ENCODE measurements at places on chromosomes 5 and 9.

DNA sequence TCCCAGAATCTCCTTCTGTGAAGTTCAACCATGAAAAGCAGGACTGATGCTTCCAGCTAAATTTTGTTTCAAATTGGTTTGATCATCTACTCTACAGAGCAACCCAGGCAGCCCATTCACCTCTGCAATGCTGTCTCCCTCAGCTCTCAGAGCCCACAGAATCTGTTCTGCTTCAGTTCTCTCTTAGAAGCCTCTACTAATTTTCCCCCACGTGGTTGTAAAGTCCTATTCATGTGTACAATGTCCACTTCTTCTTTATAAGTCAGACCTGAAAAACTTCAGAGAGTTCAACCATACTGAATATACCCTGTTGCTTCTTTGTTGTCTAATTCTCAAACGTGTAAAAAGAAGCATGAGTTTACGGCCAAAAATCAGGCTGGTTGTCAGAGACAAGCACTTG is 21.3 kb upstream of the FAM13B start:
- no peak for DNase-seq

DNA sequence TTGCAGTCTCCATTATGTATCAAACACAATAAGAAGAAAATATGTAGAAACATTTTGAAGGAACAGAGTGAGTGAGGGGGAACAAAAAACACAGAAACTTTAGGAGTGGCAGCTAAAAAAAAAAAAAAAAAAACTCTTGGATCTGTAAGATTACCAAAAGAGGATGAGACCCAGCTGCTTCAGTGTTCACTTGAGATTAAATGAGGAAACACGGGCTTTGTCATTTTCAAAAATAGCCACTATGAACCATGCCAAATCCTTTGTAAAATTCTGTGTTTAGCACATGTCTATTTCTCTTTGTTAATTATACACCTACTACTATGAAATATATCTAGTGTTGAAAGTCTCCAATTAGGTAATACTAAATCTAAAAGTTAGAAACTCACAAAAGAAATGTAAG is 485.9 kb downstream of the EFNA5 start:
- no peak for DNase-seq

DNA sequence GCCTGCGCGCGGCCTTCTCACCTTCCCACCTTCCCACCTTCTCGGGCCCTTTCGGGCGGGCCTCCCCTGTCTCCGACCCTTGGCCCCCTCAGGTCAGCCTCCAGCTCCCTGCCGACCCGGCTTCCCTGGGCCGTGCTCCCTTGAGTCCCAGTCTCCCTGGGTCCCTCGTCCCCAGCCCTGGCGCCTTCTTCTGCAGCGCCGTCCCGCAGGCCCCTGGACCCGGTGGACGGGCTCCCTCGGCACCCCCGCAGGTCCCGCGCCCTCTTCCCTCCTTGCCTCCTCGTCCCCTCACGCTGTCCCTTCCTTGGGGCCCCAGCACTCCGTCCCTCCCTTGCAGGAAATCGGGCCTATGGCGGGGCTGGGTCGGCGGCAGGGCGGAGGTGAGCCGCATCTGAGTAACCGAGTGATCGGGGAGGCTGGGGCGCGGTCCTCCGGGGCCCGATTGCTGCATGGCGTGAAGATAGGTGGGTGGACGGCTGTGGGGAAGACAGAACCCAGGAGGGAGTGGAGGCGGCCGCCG is 7.6 kb downstream of the ARPC5L start:
- no peak for DNase-seq

DNA sequence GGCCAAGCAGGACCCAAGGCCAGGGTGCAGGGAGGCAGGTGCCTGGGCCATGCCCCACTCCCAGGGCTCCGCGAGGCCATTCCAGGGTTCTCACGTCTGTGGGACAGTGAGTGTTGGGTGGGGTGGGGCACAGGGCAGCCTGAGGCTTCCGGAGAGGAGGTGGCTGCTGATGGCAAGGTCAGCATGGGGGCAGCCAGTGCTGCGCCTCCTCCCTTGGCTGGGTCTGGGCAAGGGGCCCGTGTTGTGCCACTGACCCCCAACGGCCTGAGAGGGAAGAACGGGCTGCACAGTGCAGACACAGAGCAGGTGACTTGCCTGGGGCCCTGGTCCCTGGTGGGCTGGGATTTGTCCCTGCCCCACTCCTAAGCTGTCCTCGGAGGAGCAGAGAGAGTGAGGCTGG is 82.1 kb downstream of the RXRA start:
- DNase-seq, result no peak

DNA sequence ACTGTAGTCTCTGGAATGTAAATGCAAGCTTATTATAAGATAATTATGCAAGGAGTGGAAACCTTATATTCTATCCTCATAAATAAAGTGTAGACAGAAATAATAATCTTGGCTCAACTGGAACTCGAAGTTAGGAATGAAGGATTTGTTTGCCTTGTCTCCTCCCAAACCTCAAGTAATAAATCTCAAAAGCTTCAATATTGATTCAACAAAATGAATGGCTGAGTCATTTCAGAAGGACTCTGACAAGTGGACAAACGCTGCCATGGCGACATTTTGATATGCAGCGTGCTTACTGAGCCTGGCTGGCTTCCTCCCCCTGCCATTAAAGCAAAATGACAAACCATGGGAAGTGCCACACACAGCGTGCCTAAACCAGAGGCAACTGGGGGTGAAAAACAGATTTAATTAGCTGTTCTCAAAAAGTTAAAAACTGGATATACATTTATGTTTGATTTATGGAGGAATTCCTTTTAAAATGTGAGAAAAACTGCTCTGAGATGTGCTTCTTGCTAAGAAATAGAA is 10.5 kb upstream of the ADGRV1 start:
- DNase-seq, result no peak

DNA sequence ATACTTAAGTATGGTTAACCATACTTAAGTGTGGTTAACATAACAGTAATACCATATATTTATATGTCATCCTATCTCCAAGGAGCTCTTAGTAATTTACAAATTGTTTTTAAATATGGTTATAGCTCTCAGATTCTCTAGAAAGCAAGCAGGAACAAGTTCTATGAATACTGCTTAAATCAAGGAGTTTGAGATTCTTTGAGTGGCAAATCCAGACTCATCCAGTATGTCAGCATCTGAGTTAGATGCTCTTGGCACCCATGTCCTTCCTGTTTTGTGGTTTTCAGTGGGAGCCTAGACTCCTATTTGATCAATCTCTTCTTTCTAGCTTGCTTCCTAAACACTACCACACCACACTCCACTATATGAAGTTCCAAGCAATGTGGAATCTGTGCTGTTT is 114.7 kb upstream of the GDNF start:
- no peak for DNase-seq

DNA sequence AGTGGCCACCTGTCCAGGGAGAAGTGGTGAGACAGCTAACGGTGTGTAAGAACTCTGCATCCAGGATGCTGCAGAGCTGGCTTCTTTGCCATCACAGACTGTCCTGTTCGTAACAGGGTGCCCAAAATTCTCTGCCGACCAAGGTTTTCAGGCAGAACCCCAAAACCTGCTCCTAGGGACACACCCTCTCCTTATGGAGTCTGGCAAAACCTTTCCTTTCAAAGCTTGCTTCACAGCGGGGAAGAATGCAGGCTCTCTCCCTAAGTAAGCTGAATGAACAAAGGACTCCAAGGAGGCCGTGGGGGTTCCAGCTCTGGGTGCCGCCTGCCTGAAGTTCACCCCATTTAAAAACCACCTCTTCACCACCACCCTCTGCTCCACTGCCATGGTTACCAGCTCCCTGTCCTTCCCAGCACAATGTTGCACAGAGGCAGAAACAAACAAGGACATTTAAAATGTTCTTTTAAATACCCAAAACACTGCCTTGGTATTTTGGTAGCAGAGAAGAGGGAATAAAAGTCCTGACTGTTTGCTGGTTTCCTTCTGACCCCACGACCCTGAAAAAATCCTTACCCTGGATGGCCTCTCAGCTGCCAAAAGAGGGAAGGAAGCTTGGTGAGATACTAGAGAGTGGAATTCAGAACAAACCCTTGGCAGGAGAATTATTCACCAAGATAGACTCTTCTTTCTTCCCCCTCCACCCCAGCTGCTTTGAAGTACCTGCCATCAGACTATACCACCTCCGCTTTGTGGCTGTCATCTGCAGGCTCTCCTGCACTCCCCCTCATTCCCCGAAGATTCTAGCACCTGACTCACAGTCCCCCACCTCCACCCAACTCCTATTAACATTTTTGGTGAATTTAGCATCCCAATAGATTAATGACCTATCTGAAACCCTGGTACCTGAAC is 7.1 kb upstream of the KLF9 start:
- no peak for DNase-seq

- DNase-seq, result no peak
These were observed 288.2 kb upstream of the MAP3K1 start for GRCh38 chr5:56527174-56527573.

DNA sequence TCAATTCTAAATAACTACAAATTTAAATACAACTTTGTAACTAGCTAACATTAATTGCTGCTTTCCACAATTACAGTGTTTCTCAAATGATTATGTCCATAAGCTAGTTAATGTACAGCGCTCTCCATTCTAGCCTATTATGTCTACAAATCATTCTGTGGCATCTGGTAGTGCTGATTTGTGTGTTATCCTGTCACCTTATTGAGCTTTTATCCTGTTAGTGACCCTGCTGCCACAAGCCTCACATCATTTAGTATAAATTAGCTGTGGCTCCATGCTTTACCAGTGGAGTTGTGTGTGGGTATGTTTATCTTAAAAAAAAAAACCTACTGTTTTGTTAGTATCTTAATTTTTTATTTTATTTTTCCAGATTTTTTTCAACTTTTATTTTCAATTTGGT is 112.6 kb upstream of the PJA2 start:
- DNase-seq, result no peak

GRCh38 chr9:109799141-109799540 is 19.1 kb downstream of the PALM2AKAP2 start:
- DNase-seq, result no peak

DNA sequence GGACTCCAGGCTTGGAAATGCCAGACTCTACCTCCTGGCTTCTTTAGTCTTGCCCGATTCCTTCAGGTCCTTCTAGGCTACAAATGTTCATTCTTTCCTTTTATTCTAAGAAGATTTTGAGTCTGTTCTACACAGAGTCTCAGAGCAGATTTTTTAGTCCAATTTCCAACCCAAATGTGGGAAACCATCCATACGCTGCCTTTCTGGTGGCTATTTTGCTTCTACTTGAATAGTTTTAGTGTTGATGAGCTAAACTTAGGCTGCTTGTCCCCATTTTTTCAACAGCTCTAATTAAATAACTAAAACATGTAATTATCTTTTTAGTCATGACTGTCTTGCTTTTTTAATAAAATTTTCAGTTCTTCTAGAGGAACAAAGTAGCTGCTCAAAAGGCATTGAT is 112.4 kb upstream of the KLF9 start:
- no peak for DNase-seq

DNA sequence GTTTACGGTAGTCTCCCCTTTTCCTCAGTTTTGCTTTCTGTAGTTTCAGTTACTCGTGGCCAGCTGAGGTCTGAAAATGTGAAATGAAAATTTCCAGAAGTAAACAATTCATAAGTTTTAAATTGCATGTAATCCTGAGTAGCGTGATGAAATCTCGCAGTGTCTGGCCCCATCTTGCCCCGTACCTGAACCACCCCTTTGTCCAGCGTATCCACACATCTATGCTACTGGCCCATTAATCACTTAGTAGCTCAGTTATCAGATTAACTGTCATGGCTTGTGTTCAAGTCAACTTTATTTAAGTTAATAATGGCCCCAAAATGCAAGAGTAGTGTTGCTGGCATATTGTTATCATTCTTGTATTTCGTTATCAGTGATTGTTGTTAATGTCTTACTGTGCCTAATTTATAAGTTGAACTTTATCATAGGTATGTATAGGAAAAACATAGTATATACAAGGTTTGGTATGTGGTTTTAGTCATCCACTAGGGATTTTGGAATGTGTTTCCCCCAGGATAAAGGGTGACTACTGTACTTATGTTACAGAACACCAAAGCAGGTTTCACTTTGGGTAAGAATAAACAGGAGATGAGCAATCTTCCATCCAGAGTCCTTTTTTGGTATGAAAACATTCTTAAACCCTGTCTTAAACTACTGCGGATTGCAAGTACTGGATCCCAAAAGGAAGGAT is 118.4 kb upstream of the KCNN2 start:
- no peak for DNase-seq

Data from T-helper 2 cell (primary cell).